ENCODE measurements at places on chromosomes 1 and 21.

GRCh38 chr1:6625584-6626149 lies 999 bp downstream of the THAP3 start:
- DNase-seq = no peak

DNA sequence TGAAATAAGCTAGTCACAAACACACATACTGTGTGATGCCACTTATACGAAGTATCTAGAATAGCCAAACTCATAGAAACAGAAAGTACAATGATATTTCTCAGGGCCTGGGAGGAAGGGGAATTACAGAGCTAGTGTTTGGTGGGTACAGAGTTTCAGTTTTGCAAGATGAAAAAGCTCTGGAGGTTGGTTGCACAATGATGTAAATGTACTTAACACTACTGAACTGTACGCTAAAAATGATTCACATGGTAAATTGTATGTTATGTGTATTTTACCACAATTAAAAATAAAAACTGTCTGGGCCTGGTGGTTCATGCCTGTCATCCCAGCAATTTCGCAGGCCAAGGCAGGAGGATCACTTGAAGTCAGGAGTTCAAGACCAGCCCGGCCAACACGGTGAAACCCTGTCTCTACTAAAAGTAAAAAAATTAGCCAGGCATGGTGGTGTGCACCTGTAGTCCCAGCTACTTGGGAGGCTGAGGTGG lies 15.3 kb upstream of the FHAD1 start:
- DNase-seq = no peak

- no peak for DNase-seq
These were observed 67.1 kb upstream of the ARHGEF16 start for GRCh38 chr1:3387401-3387800.

DNA sequence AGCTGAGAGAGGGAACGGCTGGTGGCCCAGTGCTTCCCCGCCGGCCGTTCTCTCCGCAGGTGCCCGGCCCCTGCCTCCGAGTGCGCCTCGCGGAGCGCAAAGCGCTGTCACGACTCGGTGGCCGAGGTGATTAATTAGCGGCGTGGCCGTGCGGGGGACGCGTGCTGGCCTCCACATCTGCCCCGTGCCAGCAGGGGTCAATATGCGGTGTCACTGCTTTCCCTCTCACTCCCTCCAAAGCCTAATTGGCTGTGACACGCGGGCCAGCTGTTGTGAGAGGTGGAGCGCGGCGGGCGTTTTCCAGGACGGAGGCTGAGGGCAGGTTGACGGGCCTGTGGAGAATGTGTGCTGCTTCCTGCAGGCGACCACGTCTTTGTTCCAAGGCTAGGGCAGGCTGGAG lies 239.0 kb downstream of the LMX1A start:
- DNase-seq = no peak

GRCh38 chr21:41615613-41616012 lies 107.7 kb upstream of the TMPRSS2 start:
- no peak for DNase-seq

GRCh38 chr1:201226859-201227488 lies 36.4 kb downstream of the IGFN1 start:
- DNase-seq = no peak

DNA sequence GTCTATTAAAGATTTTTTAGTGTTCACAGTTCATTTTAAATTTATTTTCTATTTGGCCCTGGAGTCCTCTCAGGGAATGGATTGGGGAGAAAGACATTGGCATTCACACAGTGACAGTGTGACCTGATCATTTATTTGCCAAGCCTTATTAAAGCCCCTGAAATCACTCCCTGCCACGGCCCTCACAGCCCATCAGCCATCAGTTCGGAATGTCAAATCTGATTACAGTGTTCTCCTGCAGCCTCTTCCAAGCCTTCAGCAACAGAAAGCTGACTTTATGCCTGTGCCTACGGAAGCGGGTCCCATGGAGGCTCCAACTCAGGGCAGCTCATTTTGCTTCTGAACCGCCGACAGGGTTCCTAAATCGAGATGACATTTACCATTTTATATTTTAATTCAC lies 451.2 kb downstream of the DSCAM start:
- no peak for DNase-seq

DNA sequence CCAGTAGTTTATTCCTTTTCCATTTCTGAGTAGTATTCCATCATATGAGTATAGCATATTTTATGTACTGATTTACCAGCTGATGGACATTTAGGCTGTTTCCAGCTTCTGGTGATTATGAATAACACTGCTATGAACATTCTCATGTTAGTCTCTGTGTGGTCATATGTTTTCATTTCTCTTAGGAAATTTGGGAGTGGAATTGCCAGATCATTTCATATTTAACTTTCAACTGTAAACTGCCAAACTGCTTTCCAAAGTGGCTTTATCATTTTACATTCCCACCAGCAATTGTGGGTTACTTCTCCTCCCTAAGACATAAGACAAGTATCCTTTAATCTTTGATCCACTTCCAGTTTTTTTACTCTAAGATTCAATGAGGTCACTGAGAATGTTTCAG lies 85.7 kb upstream of the RALGPS2 start:
- DNase-seq = no peak
